ENCODE measurements at places on chromosomes 11 and 22.

GRCh38 chr11:128528294-128528693 is 59.1 kb downstream of the ETS1 start:
- DNase-seq, result no peak

GRCh38 chr11:111523343-111523742 is 8.8 kb downstream of the HOATZ start:
- no peak for DNase-seq

DNA sequence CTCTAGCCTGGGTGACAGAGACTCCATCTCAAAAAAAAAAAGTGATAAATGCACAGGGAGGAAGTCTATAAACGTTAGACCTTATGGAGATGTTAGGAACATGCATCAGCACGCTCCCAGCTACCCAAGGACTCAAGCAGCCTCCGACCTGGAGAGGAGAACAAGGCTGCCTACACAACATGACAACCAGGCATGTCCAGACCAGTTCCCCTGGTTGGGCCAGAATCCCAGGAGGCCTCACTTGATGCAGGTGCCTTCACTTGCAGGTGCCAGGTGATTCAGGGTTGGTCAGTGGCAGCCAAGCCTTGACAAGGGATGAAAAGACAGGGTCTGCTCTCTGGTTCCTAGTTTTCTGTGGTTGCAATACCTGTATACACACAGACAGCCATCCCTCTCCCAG is 5.9 kb downstream of the RANGAP1 start:
- no peak for DNase-seq

GRCh38 chr22:46010951-46011626 is 34.1 kb upstream of the WNT7B start:
- DNase-seq, result no peak

DNA sequence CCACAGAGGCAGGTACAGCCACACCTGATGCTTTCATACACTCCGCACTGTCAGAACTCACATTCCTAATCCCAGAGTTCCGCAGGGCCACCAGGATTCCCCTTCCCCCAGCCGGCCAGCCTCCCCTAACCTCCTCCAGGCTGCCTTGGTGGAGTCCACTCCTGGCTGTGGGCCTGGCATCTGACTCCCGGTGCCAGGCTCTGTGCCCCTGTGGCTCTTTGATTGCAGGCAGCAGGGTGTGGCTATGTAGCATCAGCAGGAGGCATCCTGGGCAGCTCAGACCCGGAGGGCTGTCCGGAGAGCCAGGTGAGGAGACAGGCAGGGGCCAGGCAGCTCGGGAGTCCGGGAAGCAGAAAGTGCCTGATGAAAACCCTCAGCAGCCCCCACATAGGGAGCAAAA is 1432.9 kb downstream of the BRD1 start:
- no peak for DNase-seq
